Activated T-helper 1 cell treated with Interleukin-2 at 50 U/mL for 16 hours (primary cell): ENCODE measurements at places on chromosomes 5 and 9.

DNA sequence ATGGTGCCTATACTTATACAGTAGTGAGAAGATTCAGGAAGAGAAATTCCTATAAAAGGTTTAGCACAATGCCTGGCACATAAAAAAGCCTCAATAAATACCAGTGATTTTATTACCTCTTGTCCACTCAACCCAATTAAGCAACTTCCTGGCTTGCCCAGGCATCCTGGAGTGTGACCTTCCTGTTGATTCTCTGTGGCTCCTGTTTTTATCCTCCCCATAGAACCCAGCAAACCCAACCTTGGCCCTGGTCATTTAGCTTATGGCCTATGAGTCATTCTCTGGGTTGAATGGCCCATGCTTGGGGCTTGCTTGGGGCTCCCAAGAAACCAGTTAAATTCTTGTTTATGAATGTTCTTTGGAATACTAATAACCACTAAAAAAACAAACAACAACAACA is 21.4 kb upstream of the SPARC start:
- no peak for DNase-seq

DNA sequence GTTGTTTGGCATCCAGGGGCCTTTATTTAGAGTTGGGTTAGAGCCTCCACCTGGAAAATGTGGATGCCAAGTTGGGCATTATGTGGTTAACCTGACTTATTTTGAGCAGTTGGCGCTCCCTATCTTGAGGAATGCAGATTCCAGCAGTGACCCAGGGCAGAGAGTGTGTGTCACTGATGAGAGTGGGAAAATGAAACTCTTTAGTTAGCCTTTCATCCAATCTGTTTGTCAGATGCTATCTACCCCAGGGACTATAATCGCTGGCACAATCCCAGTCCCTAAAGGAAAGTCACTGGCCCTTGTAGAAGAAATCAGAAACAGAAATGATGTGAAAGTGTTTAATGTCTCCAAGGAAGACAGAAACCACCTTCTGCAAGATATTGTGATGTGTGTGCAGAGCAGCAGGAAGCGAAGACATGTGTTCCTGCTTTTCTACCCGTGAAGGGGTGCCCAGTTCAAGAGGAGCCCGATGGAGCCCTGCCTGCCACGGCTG is 10.2 kb upstream of the STING1 start:
- DNase-seq = no peak

DNA sequence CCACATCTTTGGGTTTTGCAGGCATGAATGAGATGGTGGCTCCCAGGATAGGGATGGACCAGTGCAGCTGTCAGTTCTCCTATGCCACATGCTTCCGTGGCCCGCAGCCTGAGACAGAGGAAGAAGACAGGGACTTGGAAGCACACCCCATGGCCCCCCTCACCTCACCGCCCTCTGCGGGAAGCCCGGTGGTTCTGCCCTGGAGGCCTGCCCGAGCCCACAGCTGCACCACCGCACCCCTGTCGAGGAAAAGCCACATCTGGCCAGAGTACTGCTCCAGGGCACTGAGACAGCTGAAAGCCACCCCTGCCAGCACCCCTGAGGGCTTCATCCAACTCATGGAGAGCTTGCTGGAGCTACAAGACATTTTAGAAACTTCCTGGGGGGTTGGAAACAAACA is 7.6 kb upstream of the TRMT10B start:
- no peak for DNase-seq

- no peak for DNase-seq
Observed at GRCh38 chr5:125317536-125317995, 571.1 kb upstream of the ZNF608 start.

DNA sequence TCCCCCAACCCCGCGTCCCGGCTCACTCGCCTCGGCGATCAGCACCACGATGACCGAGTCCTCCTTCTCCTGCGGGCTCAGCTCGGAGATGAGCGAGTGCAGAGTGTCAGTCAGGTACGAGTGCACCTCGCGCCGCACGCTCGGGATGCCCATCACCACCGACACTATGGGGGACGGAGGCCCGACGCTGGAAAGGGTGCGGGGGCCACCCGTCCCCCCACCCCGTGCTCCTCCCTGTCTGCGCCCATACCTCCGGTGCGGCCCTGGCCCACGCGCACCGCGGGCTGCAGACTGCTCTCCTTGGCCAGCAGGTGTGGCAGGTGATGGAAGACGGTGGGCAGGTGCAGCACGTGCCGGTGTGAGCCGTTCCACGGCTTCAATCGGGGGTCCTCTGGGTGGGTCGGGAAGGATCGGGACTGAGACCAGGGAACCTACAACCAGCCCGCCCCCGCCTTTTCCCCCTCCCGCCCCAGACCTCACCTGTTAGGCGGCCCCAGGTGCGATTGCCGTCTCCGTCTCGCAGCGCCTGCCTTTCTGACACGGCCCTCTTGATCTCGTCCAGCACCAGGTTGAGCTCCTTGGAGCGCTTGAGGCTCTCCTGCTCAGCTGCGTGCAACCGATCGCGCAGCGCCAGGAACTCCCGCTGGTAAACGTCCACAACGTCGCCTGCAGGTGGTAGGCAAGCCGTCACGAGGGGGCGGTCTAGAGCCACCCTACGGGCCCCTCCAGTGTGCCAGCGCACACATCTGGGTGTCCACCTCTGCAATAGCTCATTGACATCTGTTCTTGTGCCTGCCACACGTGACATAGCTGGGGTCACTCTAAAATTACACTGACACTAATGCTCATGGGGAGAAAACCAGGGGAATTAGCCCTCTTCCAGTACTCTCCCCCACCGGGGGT is 5.1 kb downstream of the MGAT4B start:
- DNase-seq = peak; percentile 76

- DNase-seq = no peak
Observed at GRCh38 chr5:149750596-149750995, 20.5 kb downstream of the PPARGC1B start.

GRCh38 chr9:115988701-115989100 is 164.9 kb upstream of the PAPPA start:
- no peak for DNase-seq

- no peak for DNase-seq
Observed at GRCh38 chr9:131690941-131691573, 48.8 kb downstream of the RAPGEF1 start.

- DNase-seq = no peak
Observed at GRCh38 chr5:169656125-169656901, 19.2 kb downstream of the DOCK2 start.

- no peak for DNase-seq
Observed at GRCh38 chr9:83721509-83721908, 13.8 kb upstream of the UBQLN1 start.

DNA sequence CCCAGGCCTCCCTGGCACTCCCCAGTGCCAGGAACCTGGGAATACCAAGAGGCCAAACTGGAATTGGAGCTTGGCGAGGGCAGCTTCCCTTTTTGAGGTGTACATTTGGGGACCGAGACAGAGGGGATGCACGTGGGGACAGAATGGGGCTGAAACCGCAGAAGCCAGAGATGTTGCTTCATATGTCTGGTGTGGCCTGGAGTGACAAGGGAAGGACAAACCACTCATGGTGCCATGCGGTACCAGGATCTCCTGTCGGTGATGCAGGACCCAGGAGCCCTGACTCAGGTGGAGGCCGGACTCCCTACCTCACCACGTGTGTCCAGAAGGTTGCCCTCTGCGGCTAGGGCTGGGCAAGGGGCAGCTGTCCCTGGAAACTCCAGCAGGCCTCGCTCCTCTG is 4.0 kb upstream of the CSF2 start:
- DNase-seq = no peak

DNA sequence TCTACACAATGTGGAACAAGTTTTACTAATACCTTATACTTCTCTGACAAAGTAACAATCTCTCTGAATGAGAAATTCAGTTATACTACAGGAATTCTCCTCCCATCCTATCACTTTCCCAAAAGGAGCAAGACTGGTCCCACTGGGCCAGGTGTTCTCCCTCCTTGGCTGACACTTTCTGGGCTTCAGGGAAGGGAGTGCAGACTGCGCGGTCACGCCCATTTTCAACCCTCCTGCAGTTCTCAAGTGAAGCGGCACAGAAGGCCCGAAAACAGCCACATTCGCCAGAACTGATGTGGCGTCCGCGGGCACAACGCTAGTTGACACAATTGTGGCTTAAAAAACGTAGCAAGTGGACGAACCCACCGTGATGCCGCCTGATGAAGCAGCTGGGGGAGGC is 603 bp downstream of the SAXO1 start:
- no peak for DNase-seq

DNA sequence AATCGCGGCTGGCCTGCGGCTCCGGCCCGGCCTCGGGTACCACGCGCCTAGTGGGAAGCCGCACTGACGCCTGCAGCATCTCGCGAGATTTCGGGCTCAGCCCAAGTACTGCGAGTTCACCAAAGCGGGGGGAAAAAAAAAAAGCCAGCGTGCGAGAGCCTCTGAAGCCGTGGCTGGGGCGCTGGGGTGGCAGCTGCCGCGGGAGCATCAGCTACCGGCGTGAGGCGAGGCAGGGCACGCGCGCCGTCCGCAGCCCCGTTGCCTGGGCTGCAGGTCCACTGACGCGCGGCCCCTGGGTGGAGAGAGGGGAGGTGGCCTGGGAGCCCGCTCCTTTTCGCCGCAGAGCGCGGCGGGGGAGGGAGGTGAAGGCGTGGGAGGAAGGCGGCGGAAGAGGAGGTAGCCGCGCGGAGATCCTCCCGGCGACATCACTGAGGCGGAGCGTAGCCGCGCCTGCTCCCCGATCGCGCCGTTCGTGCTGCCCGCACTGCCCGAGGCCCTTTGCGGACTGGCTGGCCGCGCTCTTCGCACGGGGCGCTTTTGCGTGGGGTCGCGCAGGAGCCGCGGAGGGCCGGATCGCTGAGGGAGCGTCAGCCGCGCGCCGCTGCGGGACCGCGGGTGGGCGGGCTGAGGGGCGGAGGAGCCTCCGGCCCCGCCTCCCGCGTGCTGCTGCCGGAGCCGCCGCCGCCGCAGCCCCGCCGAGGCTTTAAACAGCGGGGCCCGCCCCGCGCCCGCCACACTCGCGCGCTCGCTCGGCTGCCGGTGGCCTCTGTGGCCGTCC is at the start of gene SLC12A2:
TSS of gene SLC12A2 (plus strand) at position 734 of the 778 bp plus-strand sequence. CDS start 189 bp downstream, outside the sequence.
- DNase-seq = peak; percentile 78

GRCh38 chr5:169354263-169354662 is 53.3 kb upstream of the SLIT3 start:
- no peak for DNase-seq

DNA sequence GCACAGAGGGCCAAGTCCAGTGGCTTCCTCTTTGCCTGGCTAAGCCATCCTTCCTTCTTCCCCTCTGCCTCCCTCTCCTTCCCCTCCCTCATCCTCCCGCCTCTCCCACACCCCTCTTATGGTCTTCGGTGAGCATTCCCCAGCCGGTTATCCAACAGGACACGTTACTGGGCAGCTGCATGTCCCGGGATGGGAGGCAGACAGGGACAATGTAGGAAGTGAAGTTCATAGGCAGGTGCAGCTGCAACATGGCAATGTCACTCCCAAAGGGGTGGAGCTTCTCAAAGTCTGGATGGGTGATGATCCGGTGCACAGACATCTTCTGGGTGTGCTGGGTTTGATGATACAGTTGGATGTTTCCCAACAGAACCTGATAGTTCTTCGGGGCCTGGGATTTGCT is 71.4 kb upstream of the SPTLC1 start:
- no peak for DNase-seq

DNA sequence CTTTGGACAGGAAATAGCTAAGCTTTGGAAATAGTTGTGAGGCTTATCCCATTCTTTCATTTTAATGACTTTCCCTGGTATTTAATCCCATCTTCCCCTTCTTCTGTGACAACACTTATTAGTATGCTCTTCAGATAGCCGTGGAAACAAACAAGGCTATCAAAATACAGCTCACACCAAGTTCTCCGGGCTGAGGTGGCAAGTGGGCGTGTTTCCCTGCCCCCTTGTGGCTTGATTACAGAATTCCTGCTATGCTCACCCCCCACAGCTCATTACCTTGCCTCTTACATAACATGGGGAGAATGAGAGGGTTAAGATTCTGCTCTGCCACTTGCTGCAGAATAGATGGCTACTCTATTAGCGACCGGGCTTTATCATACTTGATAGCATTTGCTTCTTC is 437.1 kb upstream of the TLE4 start:
- no peak for DNase-seq

- no peak for DNase-seq
Observed at GRCh38 chr9:134213881-134214341, 49.5 kb upstream of the RNU6ATAC start.

GRCh38 chr5:64384765-64385164 is 121.0 kb upstream of the RGS7BP start:
- no peak for DNase-seq

DNA sequence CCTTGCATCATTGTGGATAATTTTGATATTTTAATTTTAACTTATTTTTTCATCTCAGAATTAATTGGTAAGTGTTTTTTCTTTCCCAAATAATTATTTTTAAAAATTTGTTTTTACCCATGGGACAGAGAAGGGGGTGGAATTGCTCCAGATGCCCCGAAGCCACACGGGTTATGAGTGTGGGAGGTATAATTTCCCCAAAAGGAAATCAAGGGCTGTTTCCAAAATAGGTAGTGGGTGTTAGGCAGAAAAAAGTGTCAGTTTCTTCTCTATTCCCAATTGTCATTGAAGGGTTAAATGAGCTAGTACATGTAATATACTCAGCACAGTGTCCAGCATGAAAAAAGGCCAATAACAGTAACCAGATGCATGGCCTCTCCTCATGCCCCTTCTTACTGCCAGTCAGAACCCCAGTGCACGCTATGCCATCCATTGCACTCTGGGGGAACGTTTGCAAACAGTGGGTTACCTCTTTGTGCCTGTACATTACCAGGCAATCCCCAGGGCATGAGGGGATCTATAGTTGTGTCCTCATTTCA is 36.4 kb upstream of the ANGPTL2 start:
- DNase-seq = no peak

GRCh38 chr5:75005561-75005960 is 46.8 kb downstream of the GCNT4 start:
- no peak for DNase-seq

DNA sequence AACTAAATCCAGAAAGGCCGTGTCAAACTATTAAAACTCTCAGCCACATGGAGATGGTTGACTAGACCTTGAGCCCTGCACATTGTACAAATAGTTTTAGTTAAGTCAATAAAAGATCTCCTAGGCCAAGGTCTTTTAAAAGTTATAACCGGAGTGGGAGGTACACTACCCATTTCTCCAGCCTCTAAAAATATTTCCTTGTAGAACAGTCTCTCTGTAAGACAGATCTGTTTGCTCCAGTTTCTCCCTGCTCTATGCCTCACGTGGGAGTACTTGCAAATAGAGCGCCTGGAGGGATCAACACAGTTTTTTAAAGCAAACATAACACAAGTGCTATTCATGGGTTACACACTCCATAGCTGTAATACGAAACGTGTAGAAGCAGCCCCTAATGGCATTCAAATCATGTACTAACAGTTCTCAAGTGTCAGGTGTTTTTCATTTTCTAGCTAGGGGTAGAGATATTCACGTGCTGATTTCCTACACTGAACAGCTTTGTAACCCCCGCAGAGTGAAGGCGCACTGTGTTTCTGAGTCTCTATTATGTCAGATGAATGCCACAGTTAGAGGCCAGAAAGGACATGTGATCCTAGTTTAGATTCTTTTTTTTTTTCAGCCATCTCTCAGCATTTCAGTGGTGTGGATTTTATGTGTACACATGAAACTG is 703.4 kb upstream of the GRAMD2B start:
- no peak for DNase-seq

GRCh38 chr9:130829762-130830161 is 5.3 kb upstream of the ABL1 start:
- no peak for DNase-seq
